Effector memory CD8-positive, alpha-beta T cell (primary cell): ENCODE measurements at places on chromosomes 1 and 21.

DNA sequence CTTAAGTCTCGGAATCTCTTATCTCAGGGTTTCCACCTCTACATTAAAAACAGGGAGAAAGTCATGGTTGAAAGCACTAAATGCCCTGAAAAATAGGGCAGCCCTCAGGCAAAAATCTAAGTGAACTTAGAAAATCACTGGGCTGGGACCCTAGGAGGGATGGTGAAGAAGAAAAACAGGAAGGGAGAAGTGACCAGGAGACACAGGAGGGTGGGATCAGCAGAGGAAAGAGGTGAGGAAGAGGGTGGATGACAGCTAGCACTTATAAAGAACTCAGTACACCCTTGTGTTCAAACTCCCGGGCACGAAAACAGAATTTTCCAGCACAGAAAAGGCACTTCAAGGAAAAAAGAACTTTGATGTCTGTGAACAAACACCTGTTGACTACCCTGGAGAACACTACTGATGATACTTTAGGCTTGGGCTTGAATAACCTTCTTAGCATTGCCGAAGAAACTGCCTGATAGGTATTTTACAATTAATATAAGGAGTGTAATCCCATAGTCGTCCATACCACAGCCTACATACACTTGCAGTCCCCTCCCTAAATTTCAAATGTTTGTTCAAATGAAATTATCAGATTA, 2.0 kb downstream of the CHML start:
- no peak for DNase-seq

GRCh38 chr1:155485945-155486344, 76.7 kb downstream of the ASH1L start:
- no peak for DNase-seq

GRCh38 chr1:175005085-175005783, 5.5 kb downstream of the CACYBP start:
- DNase-seq: no peak

DNA sequence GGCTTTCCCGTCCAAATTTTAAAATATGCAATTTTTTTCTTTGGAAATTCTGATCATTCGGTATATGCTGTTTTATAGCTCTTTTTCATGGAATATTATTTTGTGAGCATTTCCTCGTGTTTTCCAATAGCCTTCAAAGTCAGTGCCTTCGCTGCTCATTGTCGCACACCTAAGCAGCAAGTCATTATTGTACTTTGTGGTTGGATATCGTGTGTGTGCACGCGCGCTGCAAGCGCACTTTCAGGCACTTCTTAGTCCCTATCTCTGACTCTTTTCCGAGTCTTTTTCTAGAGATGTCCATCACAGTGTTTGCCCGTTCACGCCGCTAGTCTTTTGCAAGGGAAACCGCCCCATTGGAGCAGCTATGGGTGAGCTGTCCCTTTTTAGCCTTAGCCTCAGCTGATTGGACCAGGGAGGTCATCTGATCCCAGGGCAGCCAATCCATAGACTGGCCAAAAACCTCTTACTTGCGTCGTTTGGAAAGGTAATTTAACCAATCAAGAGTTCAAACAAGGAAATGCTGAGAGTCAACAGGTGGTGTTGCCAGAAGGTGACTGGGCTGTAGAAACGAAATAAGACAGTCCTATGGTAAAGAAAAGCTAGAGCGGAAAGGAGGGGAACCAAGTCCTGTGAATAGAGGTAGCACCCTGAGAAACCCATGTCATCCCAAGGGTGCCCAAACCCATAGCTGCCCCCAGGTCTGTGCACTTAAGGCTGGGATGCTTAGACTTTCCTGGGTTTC, 710 bp upstream of the HYI start:
- peak; percentile 44 for DNase-seq

DNA sequence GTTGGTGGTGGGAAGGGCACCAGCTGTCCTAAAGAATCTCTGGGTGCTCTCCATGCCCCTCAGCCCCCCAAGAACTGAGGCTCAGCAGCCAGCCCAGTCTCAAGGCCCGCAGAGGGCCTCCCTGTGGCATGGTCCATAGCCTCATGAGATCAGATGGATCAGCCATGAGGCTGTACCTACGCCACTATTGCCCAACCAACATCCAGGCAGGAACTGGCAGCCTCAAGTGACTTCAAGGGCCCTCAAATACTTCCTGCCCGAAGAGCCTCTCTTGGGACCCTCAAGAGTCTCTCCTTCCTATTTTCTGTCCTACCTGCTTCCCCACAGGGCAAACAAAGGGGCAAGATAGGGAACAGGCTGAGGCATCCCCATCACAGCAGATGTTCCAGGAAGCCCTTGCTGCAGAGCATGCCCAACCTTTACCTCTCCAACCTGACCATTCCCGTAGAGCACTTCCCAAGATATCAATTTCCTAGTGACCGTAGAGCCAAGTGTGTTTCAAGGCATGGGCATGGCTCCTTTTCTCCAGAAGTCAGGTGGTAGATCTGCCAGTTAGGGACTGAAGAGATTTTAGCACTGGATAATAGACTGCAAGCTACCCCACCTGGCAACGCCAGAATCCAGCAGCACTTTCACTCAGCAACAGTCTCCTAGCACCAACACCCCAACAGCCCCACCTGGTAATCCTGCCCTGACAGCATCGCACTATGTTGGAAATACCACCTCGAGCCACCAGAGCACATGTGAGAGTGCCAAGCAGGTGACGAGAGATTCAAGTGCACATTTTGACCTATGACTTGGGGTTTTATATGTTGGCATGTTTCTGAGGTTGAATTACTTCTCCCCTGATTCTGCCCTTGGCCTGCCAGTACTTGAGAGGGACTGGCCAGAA, 13.7 kb upstream of the MFSD2A start:
- DNase-seq: no peak

DNA sequence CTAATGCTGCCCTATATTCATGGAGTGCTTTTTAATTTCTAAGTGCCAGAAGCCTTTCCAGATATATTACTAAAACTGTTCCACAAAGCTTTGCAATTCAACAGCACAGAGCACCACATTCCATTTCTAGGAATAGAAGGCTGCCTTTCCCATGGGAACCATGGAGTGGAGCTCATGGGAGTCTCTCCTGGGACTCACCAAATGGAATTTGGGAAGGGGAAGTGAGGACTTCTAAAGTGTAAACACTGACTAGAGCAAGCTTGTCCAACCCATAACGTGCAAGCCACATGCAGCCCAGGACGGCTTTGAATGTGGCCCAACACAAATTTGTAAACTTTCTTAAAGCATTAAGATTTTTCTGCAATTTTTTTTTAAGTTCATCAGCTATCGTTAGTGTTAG, 190.4 kb upstream of the TNR start:
- no peak for DNase-seq

- no peak for DNase-seq
These were observed 14.4 kb downstream of the CXADR start for GRCh38 chr21:17527240-17527639.

DNA sequence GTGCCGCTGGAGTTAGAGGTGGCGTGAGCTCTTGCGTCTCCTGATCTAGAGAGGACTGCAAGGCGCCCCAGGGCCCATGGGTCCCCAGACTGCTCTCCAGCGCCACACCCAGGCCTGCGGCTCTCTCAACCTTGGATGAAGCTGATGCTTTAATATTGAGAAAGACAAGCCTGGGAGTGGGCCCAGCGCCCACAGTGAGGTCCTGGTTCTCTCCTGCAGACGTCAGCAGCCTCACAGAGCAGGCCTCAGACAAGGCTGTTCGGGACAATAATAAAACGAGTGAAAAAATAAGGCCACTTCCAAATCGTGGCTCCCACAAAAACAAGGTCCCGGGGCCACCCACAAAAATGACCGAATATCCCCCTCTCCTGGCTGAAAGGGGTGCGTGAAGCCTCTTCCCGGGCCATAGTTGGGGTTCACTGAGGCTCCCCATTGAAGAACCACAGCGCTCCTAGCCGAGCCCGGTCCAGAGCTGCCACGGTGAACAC, 6.0 kb upstream of the DNMT3L start:
- DNase-seq: no peak

DNA sequence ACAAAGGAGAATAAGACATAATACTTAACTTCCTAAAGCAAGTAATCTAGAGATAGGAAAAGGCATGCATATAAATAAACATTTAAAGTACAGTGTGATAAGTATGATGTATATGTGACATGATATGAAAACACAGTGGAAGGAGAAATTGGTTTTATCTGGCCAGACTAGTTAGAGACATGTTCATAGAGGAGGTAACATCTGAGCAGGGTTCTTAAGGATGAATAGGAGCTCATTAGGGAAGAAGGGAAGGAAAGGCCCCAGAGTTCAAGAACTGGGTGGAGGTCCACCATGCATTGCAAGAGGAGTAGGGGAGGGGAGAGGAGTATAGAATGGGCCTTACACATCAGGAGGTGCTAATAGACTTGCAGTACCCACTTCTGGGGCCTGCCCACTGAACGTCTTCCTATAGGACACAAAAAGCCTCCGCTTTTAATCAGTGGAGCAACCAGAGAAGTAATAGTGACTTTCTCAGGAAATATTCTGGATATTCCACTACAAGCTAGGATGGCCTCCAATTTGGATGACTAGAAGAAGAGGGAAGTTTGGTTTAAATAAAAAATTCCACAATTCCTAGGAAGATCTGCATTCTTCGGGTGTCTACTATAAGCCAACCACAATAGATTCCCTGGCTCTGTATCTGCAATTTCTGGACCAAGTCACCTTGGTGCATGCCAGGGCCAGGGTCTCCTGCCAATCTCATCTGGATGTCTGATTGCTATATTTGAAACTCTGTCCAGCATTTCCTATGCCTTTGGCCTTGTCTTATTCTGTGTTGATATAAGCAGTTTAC, 41.9 kb downstream of the NGF start:
- no peak for DNase-seq

GRCh38 chr1:195973311-195973904, 634.8 kb downstream of the KCNT2 start:
- DNase-seq: no peak

- DNase-seq: peak; percentile 65
These were observed 26.1 kb downstream of the MAN1C1 start for GRCh38 chr1:25642574-25643108.

DNA sequence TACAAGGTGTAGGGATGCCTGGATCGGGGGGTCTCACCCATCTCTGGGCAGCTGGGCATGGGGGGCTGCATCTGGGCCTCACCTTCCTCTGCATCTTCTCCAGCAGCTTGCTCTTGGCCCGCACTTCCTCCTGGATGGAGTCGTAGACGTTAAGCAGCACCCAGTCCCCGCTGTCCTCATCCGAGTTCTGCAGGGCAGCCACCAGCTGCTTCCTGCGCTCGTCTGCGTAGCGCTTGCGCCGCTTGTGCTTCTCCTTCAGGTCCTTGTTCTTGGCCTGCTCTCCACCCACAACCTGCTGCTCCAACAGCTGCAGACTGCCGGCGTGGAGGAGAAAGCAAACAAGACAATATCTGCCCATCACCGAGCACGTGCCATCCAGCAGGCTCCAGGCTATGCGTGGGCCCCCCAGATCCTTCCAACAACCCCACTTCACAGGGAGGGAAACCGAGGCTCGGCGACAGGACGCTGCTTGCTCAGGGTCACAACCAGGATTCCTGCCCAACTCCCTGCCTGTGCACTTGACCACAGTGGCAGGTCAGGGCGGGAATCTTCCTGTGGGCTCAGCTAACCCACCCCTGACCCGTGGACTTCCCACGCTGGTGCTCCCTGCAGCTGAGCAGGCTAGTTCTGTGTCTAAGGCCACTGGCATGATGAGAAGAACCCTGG, 21.5 kb upstream of the DDOST start:
- no peak for DNase-seq

DNA sequence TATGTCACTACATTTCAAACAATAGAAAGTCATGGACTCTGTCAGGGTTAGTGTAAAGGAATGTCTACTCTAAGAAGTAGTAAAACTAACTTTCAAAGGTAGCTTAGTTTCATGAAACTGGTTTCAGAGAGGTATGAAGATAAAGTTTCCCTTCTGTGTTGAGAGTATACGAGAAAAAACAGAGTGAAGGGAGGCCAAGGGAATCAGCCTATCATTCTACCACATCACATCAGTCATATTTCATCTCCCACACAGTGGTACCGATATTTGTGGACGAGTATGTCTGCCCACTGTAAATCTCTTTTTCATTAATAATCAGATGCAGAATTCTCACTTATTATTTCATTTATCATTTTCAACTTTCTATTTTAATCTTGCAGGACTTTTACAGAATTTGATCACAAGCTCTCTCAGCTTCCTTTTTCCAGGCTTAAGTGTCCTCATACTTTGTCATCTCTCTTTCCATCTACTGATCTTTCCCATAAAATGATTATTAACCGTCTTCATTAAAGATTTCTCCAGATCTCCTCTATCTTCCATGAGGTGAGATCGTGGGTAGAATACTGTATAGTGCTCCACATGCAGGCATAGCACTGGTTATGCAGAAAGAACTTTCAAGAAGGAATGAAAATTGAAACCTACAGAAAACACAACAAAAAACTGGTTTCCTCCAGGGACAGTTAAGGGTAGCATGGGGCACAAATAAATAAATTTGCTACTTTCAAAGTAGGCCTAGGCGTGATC, 11.5 kb upstream of the IFI16 start:
- DNase-seq: no peak

DNA sequence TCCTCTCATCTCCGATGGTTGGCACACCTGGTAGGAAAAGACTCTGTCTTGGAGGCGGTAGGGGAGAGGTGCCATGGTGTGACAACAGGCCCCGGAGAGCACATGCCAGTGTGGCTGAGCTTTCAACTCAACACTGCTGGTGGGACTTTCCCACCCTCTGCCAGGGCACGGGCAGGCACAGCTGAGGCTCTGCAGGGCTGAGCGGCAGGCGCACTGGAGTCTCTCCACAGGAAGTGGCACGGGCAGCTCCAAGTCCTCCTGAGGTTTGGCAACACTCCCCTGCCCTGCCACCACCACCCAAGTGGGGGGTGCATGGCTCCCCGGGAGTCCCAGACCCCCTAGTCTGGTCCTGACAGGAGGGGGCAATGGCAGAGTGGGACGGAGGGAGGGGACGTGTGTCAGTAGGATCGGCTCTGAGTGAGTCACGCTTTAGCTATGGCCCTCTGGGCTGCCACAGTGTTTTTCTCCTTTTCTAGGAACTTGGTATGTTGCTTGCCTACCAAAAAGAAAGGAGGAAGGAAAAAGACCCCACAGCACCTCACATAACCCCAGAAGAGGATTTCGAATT, 27.3 kb upstream of the EVA1B start:
- DNase-seq: peak; percentile 27

- no peak for DNase-seq
These were observed 42.3 kb downstream of the MDM4 start for GRCh38 chr1:204558467-204558866.

DNA sequence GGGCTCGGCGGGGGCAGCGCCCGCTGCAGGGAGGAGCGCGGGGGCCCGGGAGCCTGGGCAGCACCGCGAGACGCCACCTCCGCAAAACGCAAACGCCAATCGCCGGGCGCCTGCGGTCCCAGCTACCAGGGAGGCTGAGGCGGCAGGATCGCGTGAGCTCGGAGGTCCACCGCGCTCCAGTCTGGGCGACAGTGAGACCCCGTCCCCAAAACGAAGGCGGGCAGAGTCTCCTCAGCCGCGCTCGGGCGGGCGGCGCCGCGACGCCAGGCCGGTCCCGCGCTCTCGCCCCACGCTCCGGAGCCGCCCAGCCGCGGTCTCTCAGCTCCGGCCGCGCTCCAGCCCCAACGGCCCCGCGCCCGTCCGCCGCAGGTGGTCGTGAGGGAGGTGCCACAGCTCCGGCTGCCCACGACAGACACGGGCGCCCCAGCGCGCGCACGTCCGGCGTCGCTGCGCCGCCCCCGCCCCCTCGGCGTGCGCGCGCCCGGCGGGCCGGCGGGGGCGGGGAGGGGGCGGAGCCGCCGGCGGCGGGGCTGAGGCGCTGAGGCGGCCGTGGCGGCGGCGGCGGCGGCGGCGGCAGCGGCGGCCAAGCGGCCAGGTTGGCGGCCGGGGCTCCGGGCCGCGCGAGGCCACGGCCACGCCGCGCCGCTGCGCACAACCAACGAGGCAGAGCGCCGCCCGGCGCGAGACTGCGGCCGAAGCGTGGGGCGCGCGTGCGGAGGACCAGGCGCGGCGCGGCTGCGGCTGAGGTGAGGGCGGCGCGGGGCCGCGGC, at the start of gene ADARB1:
Gene ADARB1, plus strand, starts transcription at position 533 of the 770 bp plus-strand sequence. CDS start 97,077 bp downstream, outside the sequence.
- peak; percentile 58 for DNase-seq
